WERI-Rb-1 (cell line): ENCODE measurements at places on chromosomes 4 and X.

DNA sequence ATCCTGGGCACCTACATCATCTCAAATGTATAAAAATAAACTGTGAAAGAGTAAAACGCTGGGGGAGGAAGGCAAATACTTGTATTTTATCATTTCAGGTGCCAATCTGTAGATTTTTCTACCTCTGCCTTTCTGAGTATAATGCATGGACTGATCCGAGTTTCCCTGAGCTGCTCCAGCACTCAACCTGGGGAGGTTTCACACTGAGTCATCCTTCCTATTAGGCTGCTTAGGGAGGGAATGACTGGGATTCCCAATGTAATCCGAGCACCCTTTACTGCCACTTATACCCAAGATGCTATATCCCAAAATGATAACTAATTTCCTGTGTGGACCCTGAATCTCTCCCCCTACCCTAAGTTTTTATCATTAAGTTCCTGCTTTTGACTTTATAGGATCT is 126.6 kb downstream of the HNRNPD start:
- DNase-seq, result no peak

- no peak for DNase-seq
These were observed 42.2 kb downstream of the KLHL5 start for GRCh38 chr4:39104255-39104654.

DNA sequence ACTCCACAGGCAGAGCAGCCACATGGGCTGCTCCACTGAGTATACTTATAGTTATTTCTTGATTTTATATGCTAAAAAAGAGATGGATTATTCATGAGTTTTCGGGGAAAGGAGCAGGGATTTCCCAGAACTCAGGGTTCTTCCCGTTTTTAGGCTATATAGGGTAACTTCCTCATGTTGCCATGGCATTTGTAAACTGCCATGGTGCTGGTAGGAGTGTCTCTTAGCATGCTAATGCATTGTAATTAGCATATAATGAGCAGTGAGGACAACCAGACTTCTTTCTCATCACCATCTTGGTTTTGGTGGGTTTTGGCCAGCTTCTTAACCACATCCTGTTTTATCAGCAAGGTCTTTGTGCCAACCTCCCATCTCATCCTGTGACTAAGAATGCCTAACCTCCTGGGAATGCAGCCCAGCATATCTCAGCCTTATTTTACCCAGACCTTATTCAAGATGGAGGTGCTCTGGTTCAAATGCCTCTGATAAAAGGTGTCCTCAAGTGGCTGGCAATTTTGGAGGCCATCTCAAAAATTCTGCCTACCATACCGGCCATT is 213.0 kb upstream of the VEGFC start:
- no peak for DNase-seq

- no peak for DNase-seq
These were observed 100.8 kb downstream of the DOCK11 start for GRCh38 chrX:118596390-118596789.
